ENCODE measurements at places on chromosomes 16 and 17.

- H3K27me3 ChIP-seq: no peaks in the 10 kb centered on the region
- no peak for ATAC-seq
- no peaks in the 10 kb centered on the region for H3K4me1 ChIP-seq
Measured at GRCh38 chr16:69918241-69918640, 32.9 kb upstream of the CLEC18A start.

DNA sequence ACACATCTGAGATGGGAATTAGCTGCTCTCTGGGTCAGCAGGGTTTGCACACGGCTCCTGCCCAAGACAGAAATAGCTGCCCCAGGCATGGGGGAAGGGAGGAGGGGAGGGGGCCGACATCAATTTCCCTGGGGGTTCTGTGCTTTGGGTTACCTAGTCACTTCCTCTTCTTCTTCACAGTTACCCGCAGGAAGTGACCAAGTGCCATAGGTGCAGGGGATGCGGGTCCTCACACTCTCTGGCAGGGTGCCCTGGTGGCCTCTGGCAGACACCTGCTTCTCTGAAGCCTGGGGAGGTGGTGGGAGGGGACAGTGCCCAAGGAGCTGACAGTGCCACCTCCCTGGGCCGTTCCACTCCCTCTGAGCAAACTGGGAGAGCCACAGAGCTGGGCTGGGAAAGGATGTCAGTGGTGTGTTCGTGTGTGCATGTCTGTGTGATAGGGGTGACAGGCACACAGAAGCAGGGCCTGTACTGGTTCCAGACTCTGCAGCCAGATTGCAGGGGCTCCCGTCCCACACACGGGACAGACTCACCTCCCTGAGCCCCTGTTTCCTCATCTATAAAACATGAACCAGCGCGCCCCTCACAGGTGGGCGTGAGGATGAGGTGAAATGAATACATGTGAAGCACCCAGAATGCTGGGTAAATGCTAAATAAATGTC is 18.2 kb downstream of the SCN4A start:
- no peaks in the 10 kb centered on the region for H3K27me3 ChIP-seq
- H3K4me1 ChIP-seq: peaks cover 39% of the 10 kb centered on the region
- peak overlapping the region; percentile 88 for H3K27ac ChIP-seq
- H3K4me3 ChIP-seq: peak overlapping the region; percentile 68

DNA sequence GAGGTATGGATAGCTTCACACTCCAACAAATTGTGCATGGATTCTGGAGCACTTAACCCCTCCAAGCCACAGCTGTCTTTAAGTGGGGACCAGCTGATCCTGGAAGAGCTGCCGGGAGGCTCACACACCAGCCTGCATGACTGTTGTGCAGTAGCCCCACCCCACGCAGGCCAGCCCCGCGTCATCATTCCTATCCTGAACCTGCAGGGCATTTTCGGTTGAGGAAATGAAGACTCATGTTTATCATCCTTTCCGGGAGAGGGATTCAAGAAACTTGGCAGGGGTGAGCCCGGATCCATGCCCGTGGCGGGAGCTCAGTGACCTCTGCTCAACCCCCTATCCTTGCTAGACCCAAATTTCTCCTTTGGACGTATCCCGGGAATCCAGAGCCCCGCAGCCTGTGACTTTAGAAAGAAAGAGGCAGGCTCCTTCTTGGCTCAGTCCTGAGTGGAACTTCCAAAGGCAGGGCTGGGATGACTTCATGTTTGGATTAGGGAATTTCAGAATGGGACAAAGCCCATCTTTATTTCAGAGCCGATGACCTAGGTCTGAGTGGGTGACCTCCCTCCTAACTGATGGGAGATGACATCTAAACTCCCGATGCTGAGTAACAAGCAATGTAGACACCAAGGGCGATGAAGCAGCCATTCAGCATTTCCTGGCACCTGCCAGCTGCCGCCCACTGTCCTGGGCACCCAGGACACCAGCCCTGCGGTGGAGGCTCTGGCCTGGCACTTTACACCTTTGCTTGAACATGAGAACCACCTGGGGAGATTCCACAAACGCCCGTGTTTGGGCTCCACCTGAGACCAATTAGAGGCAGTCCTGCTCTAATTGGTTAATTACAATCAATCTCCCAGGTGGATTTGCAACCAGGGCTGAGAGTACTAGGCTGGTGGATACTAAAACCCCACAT is 43.3 kb upstream of the CMIP start:
- no peaks in the 10 kb centered on the region for H3K27me3 ChIP-seq
- no peak overlapping the region for H3K4me3 ChIP-seq
- H3K36me3 ChIP-seq: no peaks in the 10 kb centered on the region
- no peak for ATAC-seq

DNA sequence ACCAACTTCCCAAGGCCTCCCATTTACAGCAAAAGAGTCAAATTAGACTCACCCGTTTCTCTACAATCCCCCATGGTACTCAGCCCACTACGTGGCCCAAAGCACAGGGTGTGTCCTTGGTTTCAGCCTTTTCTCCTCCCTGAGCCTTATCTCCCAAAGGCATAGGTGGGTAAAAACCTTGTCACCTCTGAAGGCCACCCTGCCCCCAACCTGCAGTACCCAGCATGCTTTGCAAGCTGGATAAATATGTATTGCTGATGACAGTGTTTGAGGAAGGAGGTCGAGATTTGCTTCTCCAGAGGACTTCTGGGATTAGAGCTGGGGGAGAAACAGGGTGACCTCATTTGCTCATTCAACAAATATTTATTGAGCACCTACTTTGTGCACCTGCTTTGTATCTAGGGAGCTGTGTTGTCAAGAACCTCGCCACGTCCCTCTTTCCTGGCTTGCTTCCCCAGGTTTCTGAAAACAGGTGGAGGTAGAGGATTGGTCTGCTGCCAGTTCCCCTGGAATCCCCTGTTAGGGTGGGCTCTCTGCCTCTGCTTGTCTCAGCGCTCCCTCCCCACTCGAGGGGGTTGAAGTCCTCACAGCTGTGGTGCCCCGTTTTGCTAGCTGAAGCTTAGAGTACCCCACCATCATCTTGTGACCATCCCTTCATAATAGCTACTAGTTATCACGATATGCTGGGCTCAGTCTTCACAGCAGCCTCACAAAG is 3.0 kb downstream of the LASP1 start:
- peaks cover 84% of the 10 kb centered on the region for H3K4me1 ChIP-seq
- ATAC-seq: no peak
- peak overlapping the region; percentile 100 for H3K4me3 ChIP-seq
- peaks cover 16% of the 10 kb centered on the region for H3K36me3 ChIP-seq

DNA sequence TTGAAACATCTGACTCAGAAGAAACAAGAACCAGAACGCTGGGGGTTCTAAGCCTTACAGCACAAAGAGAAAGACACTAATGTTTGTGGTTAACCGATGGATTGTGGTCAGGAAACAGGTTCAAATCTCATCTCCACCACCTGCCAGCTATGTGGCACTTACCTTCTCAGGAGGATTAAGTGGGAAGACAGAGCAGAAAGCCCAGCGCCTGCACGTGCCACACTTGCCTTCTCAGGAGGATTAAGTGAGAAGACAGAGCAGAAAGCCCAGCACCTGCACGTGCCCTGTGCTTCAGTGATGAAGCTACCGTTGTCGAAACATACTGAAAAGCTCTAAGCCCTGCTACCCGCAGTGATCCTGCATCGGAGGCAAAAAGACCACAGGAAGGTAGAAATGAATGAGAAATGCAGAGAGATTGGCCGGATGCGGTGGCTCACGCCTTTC is 90.6 kb downstream of the NXN start:
- no peak overlapping the region for H3K27ac ChIP-seq
- no peaks in the 10 kb centered on the region for H3K4me1 ChIP-seq
- no peak for ATAC-seq
- H3K36me3 ChIP-seq: no peaks in the 10 kb centered on the region
- H3K27me3 ChIP-seq: peaks cover 37% of the 10 kb centered on the region

DNA sequence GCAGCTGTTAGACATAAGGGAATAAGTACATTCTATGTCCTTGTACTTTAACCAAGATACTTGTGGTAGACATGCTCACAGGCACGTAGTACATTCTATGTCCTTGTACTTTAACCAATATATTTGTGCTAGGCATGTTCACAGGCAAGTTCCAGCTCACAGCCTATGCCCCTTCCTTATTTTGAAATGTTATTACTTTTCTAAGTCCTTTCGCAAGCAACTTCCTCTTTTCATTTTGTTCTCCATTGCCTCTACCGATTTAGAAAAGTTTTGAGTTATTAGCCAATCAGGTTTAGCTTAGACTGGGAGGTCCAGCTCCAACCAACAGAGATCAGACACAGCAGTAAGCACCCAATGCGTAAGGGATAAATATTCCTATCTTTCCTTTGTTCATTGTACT is 60.1 kb upstream of the NUDT7 start:
- H3K27me3 ChIP-seq: peaks cover 12% of the 10 kb centered on the region
- no peak overlapping the region for H3K4me3 ChIP-seq
- no peak overlapping the region for H3K27ac ChIP-seq
- ATAC-seq: no peak
- H3K4me1 ChIP-seq: no peaks in the 10 kb centered on the region

GRCh38 chr16:2710711-2711231 is 9.3 kb downstream of the PRSS27 start:
- peaks cover 23% of the 10 kb centered on the region for H3K36me3 ChIP-seq
- H3K4me3 ChIP-seq: no peak overlapping the region
- H3K4me1 ChIP-seq: peaks cover 40% of the 10 kb centered on the region

GRCh38 chr16:84514295-84514873 is 9.9 kb upstream of the MEAK7 start:
- H3K27ac ChIP-seq: peak overlapping the region; percentile 94
- peaks cover 38% of the 10 kb centered on the region for H3K4me1 ChIP-seq
- peak overlapping the region; percentile 46 for H3K4me3 ChIP-seq

DNA sequence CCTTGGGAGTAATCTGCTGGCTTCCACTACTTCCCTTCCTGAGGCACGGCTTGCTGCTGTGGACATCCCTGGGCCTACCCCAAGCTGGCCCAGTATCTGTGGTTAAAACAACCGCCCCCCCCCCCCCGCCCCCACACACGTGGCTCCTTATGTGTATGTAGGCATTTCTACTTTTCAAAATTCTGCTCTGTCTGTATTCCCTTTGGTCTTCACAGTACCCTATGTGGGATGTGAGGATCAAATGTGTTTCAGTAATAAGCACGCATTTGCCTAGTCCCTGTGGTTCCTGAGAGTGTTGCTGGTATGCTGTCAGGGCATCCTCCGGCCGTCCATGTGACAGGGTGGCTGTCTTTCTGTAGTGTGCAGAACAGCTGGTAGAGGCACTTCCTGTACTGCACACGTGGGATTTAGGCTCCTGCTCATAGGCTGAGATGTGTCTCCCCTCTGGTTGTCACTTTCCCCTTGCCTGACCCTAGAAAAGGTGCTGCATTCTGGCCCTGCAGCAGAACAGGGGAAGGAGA is 2.2 kb downstream of the NT5M start:
- H3K4me1 ChIP-seq: peaks cover 33% of the 10 kb centered on the region
- ATAC-seq: peak; percentile 87
- peak overlapping the region; percentile 35 for H3K4me3 ChIP-seq
- H3K36me3 ChIP-seq: no peaks in the 10 kb centered on the region

- H3K4me1 ChIP-seq: peaks cover 40% of the 10 kb centered on the region
- no peak for ATAC-seq
- H3K36me3 ChIP-seq: no peaks in the 10 kb centered on the region
- H3K27me3 ChIP-seq: peaks cover 86% of the 10 kb centered on the region
- H3K27ac ChIP-seq: no peak overlapping the region
Measured at GRCh38 chr17:79806863-79807720, 10.2 kb upstream of the CBX8 start.

GRCh38 chr16:55655381-55655896 is 349 bp upstream of the SLC6A2 start:
- no peak for ATAC-seq
- H3K27ac ChIP-seq: no peak overlapping the region
- no peaks in the 10 kb centered on the region for H3K4me1 ChIP-seq

- no peak for ATAC-seq
- peaks cover 31% of the 10 kb centered on the region for H3K4me1 ChIP-seq
- H3K36me3 ChIP-seq: peaks cover 35% of the 10 kb centered on the region
Measured at GRCh38 chr17:81885454-81885853, 5.9 kb downstream of the ALYREF start.

DNA sequence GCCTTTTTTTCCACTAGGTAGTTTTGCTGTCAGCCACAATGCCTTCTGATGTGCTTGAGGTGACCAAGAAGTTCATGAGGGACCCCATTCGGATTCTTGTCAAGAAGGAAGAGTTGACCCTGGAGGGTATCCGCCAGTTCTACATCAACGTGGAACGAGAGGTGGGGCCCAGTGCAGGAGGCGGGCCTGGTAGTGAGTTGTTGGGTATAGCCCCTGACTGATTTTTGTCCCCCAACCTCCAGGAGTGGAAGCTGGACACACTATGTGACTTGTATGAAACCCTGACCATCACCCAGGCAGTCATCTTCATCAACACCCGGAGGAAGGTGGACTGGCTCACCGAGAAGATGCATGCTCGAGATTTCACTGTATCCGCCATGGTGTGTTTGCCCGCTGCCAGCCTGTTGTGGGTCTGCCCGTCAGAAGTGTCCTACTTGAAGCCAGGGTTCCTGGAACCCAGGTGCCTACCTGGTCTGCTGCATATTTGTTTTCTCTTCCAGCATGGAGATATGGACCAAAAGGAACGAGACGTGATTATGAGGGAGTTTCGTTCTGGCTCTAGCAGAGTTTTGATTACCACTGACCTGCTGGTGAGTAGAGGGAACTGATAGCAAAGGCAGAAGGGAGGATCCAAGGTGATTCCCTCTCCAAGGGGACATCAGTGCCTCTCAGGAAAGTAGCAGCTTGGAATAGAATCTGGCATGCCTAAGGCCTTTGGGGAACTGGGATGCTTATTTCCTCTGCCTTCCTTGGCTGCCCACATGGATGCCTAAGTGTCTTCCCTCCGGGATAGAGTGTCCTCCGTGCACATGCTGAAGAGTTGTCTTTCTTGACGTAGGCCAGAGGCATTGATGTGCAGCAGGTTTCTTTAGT is 1.9 kb upstream of the CD68 start:
- H3K36me3 ChIP-seq: peaks cover 69% of the 10 kb centered on the region
- H3K4me1 ChIP-seq: peaks cover 81% of the 10 kb centered on the region
- no peak for ATAC-seq

GRCh38 chr16:1093284-1094123 is 2.5 kb downstream of the C1QTNF8 start:
- no peak overlapping the region for H3K27ac ChIP-seq
- H3K4me3 ChIP-seq: no peak overlapping the region
- ATAC-seq: no peak
- H3K4me1 ChIP-seq: no peaks in the 10 kb centered on the region

- no peak overlapping the region for H3K4me3 ChIP-seq
- peak overlapping the region; percentile 31 for H3K27ac ChIP-seq
- peaks cover 53% of the 10 kb centered on the region for H3K4me1 ChIP-seq
- peaks cover 24% of the 10 kb centered on the region for H3K36me3 ChIP-seq
- ATAC-seq: no peak
Measured at GRCh38 chr17:67359960-67360791, 6.2 kb downstream of the PSMD12 start.

DNA sequence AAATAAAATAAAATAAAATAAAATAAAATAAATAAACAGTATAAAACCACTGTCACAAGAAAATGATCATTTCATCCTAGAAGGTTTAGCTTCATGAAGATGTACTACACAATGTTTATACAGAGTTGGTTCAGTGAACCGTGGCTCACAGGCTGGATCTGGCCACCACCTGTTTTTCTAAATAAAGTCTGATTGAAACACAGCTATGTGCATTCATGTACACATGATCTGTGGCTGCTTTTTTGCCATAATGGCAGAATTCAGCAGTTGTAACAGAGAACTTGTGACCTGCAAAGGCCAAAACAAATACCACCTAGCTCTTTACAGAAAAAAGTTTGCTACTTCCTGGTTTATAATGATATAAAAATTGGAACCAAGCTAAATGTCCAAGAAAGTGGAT is 12.6 kb upstream of the RPRML start:
- no peak overlapping the region for H3K27ac ChIP-seq
- H3K4me1 ChIP-seq: no peaks in the 10 kb centered on the region
- ATAC-seq: no peak
- no peaks in the 10 kb centered on the region for H3K27me3 ChIP-seq
- no peak overlapping the region for H3K4me3 ChIP-seq

All from stimulated activated memory B cell treated with anti-CD40 and anti-IgM and Interleukin-4, amounts not matched to agents 10 μg/mL and 1 μg/mL and 100 μg/mL, for 72 hours (primary cell).